T1000 (cell line): ENCODE measurements at places on chromosomes 1 and 21.

- no peak for DNase-seq
These were observed 346.5 kb upstream of the PLD5 start for GRCh38 chr1:242870966-242871365.

- no peak for DNase-seq
These were observed 413.4 kb downstream of the HLX start for GRCh38 chr1:221292652-221293051.

DNA sequence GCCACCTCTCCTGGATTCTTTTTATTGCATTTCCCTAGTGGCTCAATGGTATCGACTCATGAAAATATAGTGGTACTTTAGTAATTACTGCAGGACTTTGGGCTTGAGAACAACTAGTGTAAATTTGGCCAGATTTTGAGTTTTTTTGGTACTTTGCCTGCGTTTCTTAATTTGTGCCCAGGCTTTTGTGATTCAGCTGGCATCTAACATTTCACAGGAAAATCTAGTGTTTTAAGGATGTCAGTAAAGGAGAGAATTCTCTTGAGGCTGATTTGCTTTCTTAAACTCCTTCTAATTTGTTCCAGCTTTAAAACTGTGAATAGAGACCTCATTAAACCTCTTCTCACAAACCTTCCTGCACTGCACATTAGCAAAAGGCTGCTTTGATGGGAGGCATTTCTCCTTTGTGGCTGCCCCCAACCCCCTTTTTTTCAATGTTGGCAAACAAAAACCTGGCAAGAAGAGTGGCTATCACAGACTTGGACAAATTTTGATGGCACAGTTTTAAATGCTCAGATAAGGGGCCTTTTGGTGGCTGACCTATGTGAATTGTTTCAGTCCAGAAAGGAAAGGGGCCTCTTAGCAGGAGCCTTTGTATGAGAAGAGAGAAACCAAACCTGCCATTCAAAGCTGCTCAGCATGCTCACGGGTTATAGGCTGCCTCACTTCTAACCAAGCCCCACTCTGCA lies 113.4 kb upstream of the RAVER2 start:
- no peak for DNase-seq

- no peak for DNase-seq
These were observed 7.6 kb downstream of the SIM2 start for GRCh38 chr21:36706482-36706852.

- DNase-seq: no peak
These were observed 104.7 kb upstream of the RGS18 start for GRCh38 chr1:192053531-192053971.

GRCh38 chr1:54542962-54543539 lies 5.0 kb upstream of the ACOT11 start:
- DNase-seq: no peak

GRCh38 chr21:44802396-44803153 lies 955 bp upstream of the UBE2G2 start:
- no peak for DNase-seq

- DNase-seq: no peak
These were observed 44.0 kb downstream of the EVA1C start for GRCh38 chr21:32456497-32456918.

DNA sequence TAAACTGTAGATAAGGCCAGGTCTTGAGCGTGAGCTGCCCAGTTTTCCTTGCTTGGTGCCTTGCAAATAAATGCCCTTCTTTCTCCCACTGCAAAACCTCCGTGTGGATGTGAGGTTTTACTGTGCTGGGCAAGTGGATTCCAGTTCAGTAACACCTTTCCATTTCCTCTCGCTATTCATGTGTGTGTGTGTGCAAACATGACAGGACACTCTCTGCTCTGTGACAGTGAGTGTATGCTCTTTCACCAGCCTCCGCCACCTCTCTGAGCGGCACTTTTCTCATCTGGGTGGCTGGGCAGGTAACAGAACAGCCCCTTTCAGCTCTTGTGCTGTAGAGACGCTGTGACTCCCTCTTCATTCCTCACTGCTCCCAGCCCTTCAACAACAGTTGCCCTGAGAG lies 23.9 kb downstream of the CNIH3 start:
- DNase-seq: no peak

DNA sequence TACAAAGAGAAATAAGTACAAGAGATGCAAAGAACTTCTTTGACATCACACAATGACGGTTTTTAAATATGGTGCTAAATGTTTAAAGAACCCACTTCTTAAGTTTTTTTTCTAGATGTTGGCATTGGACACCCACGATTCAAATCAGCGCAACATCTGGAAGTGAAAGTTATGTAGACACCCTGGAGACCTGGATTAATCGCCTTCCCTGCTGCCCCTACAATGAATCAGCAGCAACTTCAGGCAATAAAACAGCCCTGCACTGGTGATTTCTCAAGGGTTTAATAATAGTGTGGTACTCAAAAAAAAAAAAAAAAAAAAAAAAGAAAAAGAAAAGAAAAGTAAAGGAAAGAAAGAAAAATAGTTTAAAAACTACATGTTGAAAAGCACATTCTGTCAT lies 248.3 kb downstream of the NUF2 start:
- no peak for DNase-seq

DNA sequence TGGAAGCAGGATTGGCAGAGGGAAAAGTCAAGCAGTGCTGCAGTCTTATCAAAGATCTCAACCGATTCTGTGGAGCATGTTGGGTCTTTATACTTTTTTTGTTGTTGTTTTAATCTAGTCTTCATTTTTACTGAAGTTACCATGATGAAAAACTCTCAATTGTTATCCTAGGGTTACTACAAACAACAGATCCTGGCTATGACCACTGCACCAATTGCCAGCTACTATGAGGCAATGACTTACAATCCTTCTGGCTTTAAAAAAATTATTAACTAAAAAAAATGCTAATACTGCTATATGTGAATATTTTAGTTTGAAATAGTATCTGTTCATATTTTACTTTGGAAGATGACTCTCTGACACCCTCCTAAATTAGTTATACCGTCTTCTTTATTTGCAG lies 145.9 kb downstream of the CNIH3 start:
- no peak for DNase-seq

GRCh38 chr1:58885998-58886397 lies 102.2 kb upstream of the JUN start:
- DNase-seq: no peak

- DNase-seq: no peak
These were observed 385.4 kb upstream of the VAMP3 start for GRCh38 chr1:7385471-7386225.

DNA sequence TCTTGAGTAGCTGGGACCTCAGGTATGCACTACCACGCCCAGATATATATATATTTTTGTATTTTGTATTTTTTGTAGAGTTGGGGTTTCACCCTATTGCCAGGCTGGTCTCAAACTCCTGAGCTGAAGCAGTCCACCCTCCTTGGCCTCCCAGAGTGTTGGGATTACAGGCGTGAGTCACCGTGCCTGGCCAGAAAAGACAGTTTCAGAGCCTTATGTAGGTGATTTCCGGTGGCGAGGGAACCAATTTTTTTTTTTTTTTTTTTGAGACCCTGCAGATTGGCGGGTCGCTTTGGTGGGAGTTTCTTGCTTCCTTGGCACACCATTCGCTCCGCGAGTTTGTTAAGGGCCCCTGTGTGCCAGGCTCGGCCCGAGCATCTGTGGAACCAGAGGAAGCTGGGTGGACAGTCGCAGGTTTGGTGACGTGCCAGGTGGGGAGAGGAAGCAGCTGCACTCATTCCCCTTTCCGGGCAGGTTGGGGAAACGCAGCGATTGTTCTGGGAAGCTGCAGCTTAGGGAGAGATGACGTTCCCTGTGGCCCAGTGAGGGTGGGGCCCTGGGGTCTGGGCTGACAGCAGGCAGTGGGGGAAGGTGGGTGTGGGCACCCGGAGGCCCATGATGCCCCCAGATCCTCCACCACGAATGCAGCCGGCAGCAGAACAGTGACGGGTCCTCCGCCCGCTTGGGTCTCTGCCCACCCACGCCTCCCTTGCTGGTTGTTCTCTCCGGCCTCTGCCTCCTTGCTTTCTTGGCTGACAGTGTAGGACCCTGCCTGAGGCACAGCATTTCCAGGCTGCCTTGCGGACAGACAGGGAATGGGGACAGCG lies 25.1 kb downstream of the SPSB1 start:
- no peak for DNase-seq

DNA sequence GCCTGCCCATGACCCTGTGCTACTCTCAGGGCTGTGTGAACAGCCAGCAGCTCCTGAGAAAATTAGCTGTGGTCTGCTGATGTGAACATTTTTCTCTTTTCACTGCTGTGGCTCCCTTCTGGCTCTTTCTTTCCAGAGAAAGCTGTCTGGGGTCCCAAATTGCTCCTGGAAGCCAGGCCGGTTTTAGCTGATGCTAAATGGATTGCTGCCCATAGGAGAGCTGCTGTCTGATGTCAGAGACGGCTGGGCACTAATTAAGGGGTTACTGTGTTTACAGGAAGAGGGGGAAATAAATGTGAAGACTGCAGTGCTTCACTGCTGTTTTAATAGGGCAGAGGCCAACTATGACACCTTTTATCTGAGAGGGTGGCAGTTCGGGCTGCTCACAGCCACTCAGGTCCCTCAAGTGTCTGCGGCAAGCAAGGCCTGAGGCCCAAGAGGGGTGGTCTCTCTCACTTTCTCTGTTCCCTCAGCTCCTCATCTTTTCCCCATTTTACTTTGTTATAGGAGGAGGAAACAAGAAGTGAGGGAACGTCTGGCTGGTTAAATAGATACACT lies 106.0 kb upstream of the GNG12 start:
- DNase-seq: no peak

DNA sequence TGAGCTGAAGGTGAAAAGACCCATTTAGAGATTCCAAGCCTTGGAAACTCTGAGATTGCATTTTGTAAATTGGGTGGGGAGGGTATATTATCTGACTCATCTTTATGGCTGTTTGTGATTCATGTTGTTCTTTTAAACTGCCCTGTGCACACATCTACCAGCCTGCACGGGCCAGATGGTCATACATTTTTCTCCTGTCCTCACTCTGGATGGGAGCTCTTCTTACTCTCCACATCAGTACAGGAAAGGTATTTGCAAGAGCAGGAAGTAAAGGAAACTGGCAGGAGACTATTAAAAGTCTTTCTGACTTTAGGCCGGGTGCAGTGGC lies 14.3 kb upstream of the NMNAT2 start:
- DNase-seq: no peak

GRCh38 chr21:46368533-46369285 lies 44.8 kb downstream of the PCNT start:
- no peak for DNase-seq

GRCh38 chr1:52439976-52440375 lies 35.6 kb downstream of the PRPF38A start:
- DNase-seq: no peak

GRCh38 chr1:181318022-181318857 lies 165.1 kb upstream of the CACNA1E start:
- DNase-seq: no peak

DNA sequence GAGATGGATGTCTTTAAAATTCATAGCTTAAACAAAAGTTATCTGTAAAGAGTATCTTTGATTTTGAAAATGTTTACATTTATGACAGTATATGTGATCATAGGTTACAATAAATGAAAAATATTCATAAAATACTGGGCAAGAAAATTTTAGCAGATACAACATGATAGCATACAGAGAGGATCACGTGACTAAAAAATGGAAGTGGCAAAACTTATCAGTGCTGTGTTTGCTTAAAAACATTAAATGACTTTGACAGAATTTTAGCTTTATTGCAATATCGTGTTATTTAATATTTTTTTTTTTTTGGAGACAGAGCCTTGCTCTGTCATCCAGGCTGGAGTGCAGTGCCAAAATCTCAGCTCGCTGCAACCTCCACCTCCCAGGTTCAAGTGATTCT lies 2294.1 kb downstream of the NCAM2 start:
- no peak for DNase-seq

GRCh38 chr1:204041803-204042505 lies 31.0 kb upstream of the SOX13 start:
- DNase-seq: no peak

DNA sequence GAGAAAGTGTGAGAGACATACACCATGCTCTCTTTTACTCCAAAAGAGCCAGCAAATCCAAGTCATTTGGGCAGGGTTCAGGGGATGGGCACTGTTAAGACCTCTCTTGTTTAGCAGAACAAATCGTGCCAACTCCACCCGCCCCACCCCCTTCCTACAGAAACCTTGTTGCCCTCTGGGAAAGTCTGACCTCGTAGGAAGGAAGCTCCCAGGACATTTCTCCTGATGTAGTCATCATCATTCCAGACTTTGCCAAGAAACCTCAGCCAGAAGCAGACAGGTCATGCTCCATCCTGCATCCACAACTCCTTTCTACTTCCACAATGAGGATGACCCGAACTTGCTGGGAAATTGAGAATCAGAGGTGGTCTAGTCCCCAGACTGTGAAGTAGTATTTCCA lies 57.7 kb downstream of the UBE2T start:
- peak; percentile 49 for DNase-seq

DNA sequence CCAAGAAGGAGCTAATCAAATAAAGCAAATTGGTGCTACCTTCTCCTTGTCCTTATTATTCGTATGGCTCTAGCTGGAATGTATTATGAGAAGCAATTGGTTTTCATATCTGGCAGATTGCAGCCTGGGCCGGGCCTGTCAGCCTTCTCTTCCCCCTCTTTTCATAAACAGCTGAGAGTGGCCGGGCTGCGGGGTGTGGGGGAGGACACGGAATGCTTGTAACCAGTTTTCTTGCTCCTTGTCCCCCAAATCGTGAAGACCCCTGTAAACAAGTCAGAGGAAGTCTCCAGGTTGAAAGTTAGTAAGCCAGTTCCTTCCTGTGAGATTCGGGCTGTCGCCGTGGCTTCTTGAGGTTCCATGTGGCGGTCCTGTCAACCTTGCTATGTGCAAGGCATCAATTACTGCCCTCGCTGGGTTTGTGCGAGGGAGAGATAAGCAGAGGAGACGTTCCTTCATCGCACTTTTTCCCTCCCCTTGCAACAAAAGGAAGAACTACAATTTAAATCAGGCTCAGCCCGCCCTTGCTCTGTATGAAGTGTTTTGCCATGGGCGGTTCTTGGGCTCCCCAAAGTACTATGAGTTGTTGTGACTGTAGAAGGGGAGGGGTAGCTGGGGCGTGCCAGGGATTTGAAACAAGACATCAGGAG lies 450.7 kb downstream of the CAMTA1 start:
- DNase-seq: no peak

DNA sequence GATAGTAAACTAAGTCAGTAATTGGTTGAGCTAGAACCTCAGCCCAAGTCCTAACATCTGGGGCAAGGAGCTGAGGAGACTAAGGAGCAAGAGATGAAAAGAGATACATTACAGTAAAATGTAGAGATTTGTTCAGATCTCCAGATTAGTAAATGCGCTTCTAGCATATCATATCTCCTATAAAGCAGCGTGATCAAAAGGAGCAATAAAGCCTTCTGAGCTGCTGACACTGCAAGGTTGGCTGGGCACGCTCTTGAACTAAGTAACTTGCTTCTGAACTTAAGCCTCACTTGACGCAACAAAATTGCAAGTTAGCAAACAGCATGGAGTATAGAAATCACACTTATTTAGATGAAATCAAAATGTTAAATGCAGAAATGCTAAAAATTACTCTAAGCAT lies 80.9 kb downstream of the LRRC53 start:
- no peak for DNase-seq

GRCh38 chr1:24594328-24594598 lies 38.4 kb downstream of the NCMAP start:
- DNase-seq: no peak

- DNase-seq: no peak
These were observed 311.5 kb upstream of the DEPDC1 start for GRCh38 chr1:68808351-68808750.

- no peak for DNase-seq
These were observed 39.6 kb upstream of the KANK4 start for GRCh38 chr1:62358665-62359373.
